Dermis blood vessel endothelial cell (primary cell): ENCODE measurements at places on chromosomes 3 and 15. TPM values are rescaled to one million over a fixed set of nuclear protein-coding genes. Genes with fewer than 3 reads are reported as not detected.

Gene FGF7
- total RNA-seq, result under 0.01 TPM in 1 of 2 replicates, not detected in the other

Gene RTP4
- 1.7 and 3.1 TPM in 2 replicates for total RNA-seq

Gene SH2D7
- not detected in 2 replicates for total RNA-seq

Gene IREB2
- 26.0 and 48.1 TPM in 2 replicates for total RNA-seq

Gene UBE2E2
- total RNA-seq, result 28.0 and 32.2 TPM in 2 replicates

Gene MCF2L2
- total RNA-seq, result 0.34 and 0.84 TPM in 2 replicates

Gene PDCD6IP
- total RNA-seq, result 325 and 401 TPM in 2 replicates

Gene LRRC2
- total RNA-seq, result under 0.01 and 0.09 TPM in 2 replicates

Gene LRRC31
- total RNA-seq, result not detected in 2 replicates

Gene HTD2
- 10.2 and 16.0 TPM in 2 replicates for total RNA-seq

Gene FAM227B
- total RNA-seq, result 1.4 and 2.4 TPM in 2 replicates

Gene RASGRP1
- total RNA-seq, result 0.37 and 0.51 TPM in 2 replicates

Gene ITIH4
- total RNA-seq, result 0.19 and 1.9 TPM in 2 replicates

Gene SLC24A5
- not detected in 2 replicates for total RNA-seq

Gene NANOGP8
- not detected in 2 replicates for total RNA-seq

Gene NR1I2
- total RNA-seq, result under 0.01 TPM in 1 of 2 replicates, not detected in the other

Gene WNT7A
- total RNA-seq, result under 0.01 TPM in 2 replicates

Gene GOLGA6A
- not detected in 2 replicates for total RNA-seq

Gene CAND2
- 2.2 and 2.4 TPM in 2 replicates for total RNA-seq

Gene TM4SF18
- total RNA-seq, result 363 and 529 TPM in 2 replicates

Gene MORC1
- not detected in 2 replicates for total RNA-seq

Gene TEX55
- total RNA-seq, result not detected in 2 replicates

Gene RYR3
- 0.05 TPM in 1 of 2 replicates, not detected in the other for total RNA-seq

Gene CD86
- total RNA-seq, result not detected in 2 replicates

Gene BOC
- total RNA-seq, result under 0.01 and 0.09 TPM in 2 replicates

Gene CASR
- total RNA-seq, result not detected in 2 replicates

Gene LRRC58
- 14.3 and 15.5 TPM in 2 replicates for total RNA-seq

Gene IL17RB
- total RNA-seq, result 0.19 TPM in 1 of 2 replicates, not detected in the other

Gene PLS1
- 0.85 and 2.2 TPM in 2 replicates for total RNA-seq

Gene IL12A
- total RNA-seq, result 0.60 and 0.68 TPM in 2 replicates

Gene GADL1
- not detected in 2 replicates for total RNA-seq

Gene FEZF2
- not detected in 2 replicates for total RNA-seq

Gene GPR87
- total RNA-seq, result not detected in 2 replicates

Gene ATOSA
- 66.3 and 66.5 TPM in 2 replicates for total RNA-seq

Gene CCR8
- not detected in 2 replicates for total RNA-seq

Gene RASA2
- total RNA-seq, result 12.7 and 15.3 TPM in 2 replicates

Gene VEPH1
- total RNA-seq, result 8.2 and 35.9 TPM in 2 replicates

Gene CYP11A1
- total RNA-seq, result not detected in 2 replicates

Gene STRC
- 0.33 TPM in 1 of 2 replicates, not detected in the other for total RNA-seq

Gene SPTBN5
- 3.2 and 11.1 TPM in 2 replicates for total RNA-seq

Gene HES1
- 45.8 and 91.0 TPM in 2 replicates for total RNA-seq

Gene DUOX2
- not detected in 2 replicates for total RNA-seq

Gene SPINK8
- not detected in 2 replicates for total RNA-seq

Gene MKRN2
- 40.5 and 43.4 TPM in 2 replicates for total RNA-seq

Gene KCNAB1
- 0.17 and 1.2 TPM in 2 replicates for total RNA-seq

Gene PROS1
- total RNA-seq, result 19.2 and 23.0 TPM in 2 replicates

Gene ANKRD34C
- not detected in 2 replicates for total RNA-seq

Gene CSTA
- not detected in 2 replicates for total RNA-seq

Gene ZFAND6
- 144 and 153 TPM in 2 replicates for total RNA-seq

Gene GHSR
- not detected in 2 replicates for total RNA-seq

Gene LRRN1
- not detected in 2 replicates for total RNA-seq
